Activated CD4-positive, alpha-beta T cell treated with anti-CD3 and anti-CD28 coated beads, Interleukin-2, amount 50 U/mL, for 1 hour (primary cell): ENCODE measurements at places on chromosomes 4 and X.

DNA sequence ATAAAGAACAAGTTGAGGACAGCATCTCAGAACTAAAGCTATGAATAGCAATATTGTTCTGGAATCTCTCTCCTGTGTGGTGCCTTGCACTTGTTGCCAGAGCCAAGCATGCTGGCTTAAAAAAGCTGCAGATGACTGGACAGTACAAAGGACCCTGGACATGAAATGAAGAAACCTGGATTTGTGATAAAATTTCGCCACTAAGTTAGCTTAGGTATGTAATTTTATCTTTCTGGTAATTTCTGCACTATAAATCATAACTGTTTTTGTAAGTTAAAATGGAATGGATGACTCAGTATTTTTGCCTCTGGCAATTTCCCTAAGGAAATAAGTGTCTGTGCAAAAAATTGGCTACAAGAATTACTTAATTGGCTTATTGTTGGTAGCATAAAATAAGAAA, 317.2 kb downstream of the CAMK2D start:
- no peak for DNase-seq

GRCh38 chrX:32985544-32985943, 225.8 kb downstream of the DMD start:
- no peak for DNase-seq

DNA sequence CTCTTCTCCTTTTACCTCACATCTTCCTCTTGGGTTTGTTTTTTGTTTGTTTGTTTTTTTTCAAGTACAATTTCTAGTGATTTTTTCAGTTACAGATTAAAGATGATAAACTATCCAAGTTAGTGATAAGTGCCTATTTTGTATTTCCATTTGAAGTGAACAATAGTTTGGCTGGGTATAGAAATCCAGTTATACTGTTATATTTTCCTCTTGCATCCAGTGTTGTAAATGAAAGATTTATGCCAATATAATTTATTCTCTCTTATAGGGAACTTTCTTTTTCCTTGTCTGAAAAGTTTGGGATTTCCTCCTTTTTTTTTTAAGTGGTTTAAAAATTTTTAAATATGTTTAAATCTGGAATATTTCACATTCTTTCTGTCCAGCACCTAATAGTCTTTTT, 169.4 kb downstream of the CPEB2 start:
- no peak for DNase-seq

DNA sequence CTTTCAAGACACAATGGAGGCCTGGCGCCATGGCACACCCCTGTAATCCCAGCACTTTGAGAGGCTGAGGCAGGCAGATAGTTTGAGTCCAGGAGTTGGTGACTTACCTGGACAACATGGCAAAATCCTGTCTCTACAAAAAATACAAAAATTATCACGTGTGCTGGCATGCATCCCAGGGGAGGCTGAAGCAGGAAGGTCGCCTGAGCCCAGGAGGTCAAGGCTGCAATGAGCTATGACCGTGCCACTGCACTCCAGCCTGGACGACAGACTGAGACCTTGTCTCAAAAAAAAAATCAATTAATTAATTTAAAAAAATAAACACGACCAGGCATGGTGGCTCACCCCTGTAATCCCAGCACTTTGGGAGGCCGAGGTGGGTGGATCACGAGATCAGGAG, 2.0 kb upstream of the CTPS2 start:
- no peak for DNase-seq

GRCh38 chr4:72779241-72779640, 210.2 kb upstream of the ADAMTS3 start:
- no peak for DNase-seq

GRCh38 chr4:124181039-124181438, 531.5 kb downstream of the ANKRD50 start:
- no peak for DNase-seq

GRCh38 chr4:52783069-52783468, 31.8 kb upstream of the ERVMER34-1 start:
- DNase-seq = no peak

GRCh38 chr4:176270669-176271068, 1.6 kb upstream of the ASB5 start:
- no peak for DNase-seq

DNA sequence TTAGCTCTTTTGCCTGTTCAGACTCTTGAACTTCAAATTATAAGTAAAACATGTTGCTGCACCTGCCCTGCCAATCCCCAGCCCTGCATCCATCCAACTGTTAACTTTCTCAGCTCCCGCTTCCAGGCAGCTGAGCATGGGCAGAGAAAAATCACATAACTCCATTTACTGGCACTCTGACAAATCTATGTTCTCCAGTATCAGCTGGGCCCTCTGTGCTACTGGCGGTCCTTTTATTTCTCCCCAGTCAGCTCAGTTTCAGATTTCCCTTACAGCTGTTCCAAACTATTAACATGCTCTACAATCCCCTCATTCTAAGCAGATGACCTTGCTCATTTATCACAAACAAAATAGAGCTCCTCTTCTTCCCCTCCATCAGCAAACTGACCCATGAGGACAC, 240.4 kb upstream of the TET2 start:
- no peak for DNase-seq

DNA sequence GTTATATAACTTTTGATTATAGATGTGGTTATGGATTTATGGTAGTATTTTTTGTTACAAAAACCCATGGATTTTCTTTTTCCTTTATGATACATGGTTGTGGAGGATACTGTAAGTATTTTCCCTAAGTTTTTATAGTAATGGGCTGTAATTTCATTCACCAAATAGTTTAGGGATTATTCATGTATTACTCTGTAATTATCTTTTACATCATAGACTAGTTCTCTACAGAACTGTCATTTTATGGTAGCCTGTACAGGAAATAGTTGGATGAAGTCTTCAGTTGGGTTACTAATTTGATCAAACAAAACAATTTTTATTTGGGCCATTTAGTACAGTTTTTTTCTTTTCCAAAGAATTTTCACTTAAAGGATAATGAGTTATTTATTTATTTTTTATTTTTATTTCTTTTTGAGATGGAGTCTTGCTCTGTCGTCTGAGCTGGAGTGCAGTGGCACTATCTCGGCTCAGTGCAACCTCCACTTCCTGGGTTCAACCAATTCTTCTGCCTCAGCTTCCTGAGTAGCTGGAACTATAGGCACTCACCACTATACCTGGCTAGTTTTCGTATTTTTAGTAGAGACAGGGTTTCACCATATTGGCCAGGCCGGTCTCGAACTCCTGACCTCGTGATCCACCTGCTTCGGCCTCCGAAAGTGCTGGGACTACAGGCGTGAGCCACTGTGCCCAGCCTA, 42.1 kb downstream of the RBPJ start:
- DNase-seq = no peak

GRCh38 chrX:118717678-118718391, 9.6 kb upstream of the IL13RA1 start:
- DNase-seq = no peak

GRCh38 chr4:150593996-150594395, 12.0 kb downstream of the MAB21L2 start:
- DNase-seq = no peak

DNA sequence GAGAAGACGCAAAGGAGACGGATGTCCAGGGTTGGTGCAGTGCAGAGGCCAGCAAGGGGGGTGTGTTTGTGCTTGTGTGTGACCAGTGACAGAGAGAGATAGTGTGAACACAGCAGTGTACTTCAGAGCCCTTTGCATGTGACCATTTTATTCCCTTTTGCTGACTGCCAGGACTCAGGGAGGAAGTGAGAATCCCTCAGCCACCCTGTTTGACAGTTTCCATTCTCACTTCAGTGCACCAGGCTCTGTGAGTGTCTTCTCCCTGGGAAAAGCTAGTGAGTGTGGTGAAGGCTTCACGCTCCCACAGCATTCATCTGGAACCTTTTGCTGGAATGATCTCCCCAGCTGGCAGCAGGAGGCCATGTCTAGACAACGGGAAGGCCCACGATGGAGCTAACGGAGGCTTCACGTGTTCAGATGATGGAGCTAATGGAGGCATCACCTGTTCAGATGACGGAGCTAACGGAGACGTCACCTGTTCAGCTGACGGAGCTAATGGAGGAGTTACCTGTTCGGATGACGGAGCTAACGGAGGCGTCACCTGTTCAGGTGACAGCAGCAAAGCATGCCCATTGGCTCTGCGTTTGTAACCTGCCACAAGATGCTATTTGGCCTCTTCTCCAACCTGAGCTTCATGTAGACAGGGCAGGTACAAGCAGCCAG, 195.4 kb downstream of the AFAP1 start:
- DNase-seq = no peak

DNA sequence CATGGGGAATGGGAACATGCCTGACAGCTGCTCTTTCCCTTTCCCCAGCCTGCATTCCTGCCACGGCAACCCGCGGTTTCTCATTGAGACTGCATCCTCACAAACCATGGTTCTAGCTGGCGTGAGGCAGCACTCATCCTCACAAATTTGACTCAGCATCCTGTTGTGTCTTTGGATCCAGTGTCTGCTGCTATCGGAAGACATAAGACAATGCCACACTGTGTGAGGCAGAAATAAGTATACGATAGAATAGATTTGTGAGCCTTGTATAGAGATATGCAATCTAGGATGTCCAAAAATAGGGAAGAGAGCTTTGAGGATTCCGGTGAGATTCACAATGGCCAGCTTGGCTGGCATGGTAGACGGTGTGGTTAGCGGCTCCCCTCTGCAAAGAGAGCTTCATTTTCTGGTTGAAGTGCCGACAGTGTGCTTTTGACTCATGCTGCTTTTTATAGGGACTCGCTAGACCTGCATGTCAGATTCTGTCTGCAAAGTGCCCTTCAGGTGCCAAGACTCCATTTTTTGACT, 161.3 kb upstream of the PSAPL1 start:
- no peak for DNase-seq

DNA sequence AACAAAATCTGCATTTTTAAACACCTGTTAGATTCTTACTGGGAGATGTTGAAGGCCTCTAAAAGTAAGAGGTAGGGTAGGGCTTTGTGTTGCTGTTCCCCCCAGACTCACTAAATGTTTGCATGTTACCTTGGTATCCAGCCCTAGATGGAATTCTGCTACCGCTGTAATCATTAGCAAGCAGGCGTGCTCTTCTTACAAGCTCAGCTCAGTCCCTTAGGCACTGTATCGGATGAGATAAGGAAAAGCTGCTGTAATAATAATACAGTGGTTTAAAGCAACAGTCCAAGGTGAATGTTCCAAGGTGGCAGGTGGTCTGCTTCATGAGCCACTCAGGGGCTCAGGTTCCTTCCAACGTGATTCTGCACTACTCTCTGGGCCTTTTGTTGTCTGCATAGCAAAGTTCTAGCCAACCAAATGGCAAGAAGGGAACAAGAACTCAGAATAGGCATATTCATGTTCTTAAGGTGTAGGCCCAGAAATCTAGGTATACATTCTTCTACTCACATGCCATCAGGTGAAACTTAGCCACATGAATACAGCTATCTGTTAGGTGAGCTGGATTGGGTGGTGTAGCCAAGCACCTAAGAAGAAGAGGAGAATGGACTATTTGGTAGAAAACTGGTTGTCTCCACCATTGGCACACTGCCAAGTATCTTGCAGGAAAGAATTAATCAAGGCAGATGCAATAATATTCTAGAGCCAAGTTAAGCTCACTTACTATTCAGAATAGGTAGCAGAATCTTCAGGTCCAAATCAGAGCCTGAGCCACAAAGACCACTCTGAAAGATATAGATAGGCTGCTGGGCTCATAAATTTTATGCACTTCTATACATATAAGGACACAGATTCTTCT, 46.0 kb downstream of the COQ2 start:
- DNase-seq = no peak

DNA sequence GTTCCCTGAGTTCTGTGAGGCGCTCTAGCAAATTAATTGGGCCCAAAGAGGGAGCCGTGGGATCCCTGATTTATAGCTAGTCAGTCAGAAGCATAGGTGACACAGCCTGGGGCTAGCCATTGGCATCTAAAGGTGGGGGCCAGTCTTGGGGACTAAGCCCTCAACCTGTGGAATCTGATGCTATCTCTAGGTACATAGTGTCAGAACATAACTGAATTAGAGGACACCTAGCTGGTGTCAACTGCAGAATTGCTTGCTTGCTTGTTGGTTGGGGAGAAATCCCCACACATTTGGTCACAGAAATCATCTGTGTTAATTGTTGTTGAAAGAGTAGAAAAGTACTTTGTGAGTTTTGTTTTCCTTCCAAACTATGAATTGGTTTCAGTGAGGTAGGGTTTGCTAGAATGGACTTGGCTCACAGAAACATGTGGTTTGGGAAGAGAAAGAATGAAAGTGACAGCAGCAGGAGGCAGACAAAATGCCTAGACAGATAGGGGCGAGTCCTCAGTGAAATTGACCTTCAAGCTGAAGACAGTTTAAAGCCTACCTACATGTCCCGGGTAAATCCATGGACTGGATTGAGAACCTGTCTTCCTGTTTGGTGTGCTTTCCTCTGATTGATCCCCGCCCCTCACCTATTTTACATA, 12.8 kb upstream of the GPR82 start:
- DNase-seq = no peak

DNA sequence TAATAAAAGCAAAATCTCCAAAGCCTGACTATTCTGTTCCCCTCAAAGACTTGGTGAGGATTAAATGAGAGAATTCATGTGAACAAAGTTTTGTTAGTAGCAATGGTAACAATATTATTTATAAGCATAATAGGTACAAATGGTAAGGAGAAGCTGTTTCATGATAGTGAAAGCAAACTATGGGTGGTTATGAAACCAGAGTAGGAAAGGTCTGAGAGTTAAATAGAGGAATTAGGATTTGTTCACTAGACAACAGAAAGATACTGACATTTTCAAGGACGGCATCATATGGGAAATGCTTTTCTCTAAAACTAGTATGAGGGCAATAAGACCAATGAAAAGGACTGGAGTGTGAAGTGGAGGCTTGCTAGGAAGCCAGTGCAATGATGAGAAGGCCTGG, 128.6 kb upstream of the FTHL17 start:
- DNase-seq = no peak

GRCh38 chrX:7582191-7582590, 260.8 kb upstream of the VCX start:
- no peak for DNase-seq

DNA sequence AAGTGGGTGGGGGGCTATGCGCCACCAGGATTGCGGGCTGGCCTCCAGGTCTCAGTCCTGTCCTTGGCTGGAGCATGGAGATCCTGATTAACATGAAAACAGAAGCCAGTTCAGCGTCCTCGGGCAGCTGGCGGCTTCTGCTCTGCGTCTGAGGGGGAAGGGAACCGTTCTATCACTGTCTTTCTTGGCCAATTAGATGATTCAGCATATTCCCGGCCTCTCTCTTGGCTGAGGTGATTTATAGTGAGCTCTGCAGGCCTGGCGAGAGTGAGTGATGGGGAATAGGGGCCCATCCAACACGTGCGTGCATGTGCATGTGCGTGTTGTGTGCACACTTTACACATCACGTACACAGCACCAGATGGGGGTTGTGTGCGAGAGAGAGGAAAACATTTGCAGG, 145.8 kb upstream of the ATP6AP2 start:
- no peak for DNase-seq

DNA sequence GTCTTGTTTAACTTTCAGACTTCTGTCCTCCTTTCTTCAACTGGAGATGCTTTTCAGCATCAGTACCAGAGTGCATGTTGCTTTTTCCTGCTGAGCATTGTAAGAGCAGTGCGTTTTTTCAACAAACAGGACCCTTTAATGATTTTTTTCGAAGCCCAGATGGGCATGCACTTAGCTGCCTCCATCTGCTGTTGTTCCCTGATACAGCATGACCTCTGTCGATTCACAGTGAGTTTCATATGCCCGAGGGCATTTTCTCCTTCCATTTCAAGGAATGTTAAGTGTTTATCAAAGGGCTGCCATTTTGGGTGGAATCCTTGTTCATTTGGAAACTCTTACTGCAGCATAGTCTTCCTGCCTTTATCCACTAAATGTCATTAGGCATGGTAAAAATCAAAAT, 428.6 kb downstream of the DTHD1 start:
- no peak for DNase-seq
